ENCODE measurements at places on chromosomes 11 and 22. TPM values are rescaled to one million over a fixed set of nuclear protein-coding genes. Genes with fewer than 3 reads are reported as not detected.

GRCh38 chr11:66469441-66469840, 2.7 kb downstream of the PELI3 start:
- no peak for DNase-seq

DNA sequence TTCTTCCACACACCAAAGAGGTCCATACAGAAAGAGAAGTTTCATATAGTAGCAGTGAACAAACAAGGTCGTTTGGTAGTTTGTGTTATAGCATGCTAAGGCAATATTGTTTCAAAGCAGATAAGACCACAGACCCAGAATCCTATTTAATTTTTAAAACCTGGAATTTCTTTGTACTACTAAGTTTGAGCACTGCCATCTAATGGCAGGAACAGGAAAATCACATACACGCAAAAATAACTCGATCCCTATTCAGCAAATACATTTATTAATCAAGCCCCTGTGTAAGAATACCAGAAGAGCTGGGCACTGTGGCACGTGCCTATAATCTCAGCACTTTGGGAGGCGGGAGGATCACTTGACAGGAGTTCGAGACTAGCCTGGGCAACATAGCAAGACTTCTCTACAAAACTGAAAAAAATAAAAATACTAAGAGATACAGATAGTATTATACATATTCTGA, 2.9 kb upstream of the BTBD10 start:
- DNase-seq: no peak

DNA sequence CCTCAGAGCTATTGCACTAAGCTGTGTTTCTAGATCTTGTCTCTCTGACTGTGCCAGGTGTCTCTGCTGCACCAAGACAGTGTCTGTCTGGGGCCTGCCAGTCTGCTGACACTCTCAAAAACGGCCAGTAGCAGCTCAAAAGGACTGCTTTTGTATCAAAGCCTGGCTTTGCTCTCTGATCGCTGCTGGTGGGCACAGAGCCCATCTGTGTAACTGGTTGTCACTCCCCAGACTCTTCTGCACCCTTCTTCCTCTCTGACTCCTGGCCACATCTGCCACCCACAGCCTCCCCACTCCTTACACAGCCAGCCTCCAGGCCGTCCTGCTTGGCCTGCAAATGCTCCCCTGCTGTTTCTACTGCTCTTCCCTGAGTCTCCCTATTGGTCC, 26.5 kb downstream of the MED15 start:
- no peak for DNase-seq

GRCh38 chr11:73376803-73377629, 817 bp downstream of the RELT start:
- peak; percentile 87 for DNase-seq

- no peak for DNase-seq
Observed at GRCh38 chr11:64870176-64870892, 8.1 kb downstream of the EHD1 start.

MYO7A gene
- total RNA-seq: 0.23 TPM

ART5 gene
- total RNA-seq: not detected

ACTN3 gene
- 0.40 TPM for total RNA-seq

DNA sequence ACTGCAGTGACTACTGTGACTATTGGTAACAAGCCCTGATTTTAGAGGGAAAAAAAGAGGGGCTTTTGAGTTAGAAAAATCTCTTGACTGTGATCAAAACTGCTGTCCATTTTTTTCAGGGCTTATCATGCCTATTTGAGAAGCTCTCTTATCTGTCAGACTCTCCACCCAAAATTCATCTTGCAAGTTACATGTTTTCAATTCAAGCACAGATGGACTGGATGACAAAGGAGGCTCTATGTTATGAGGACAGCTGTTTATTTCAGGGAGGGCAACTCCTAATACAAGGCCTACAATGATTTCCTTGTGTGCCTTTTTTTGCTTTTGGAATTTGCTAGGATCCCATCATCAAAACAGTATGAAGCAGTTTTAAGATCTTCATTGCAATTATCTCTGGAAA, 35.2 kb upstream of the USP47 start:
- DNase-seq: no peak

- DNase-seq: no peak
Observed at GRCh38 chr22:36713436-36713835, 9.9 kb upstream of the CACNG2 start.

LARGE2 gene
- 0.64 TPM for total RNA-seq

- no peak for DNase-seq
Observed at GRCh38 chr11:64093233-64094039, 57.7 kb downstream of the FLRT1 start.

DNA sequence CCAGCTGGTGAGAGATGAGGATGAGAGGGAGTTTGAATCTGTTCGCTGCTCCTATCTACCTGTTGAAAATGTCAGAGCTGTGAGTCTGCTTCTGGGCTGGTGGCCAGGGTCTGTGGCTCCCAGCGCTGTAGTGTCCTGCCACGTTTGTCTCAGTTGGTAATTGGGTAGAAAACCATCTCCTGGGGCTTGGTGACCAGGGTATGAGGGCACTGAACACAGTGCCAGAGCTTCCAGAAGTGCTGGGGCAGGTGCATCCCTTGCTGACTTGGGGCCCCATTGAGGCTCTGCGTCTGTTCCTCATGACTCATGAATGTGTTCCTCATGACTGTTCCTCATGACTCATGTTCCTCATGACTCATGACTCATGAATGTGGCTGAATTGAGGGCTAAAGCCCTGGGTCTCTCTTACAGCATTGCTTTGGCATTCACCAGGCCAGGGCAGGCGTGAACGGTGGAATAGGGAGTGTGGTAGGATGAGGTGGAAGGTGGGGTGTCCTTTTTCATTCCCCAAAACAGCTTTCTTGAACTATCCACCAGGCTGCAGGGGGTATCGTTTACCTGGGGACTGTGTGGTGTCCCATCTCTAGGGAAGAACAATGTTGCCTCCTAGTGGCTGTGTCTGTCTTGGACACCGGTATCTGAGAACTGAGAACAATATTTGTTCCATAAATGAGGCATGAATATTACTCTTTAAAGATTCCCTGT, 139.5 kb downstream of the COMMD9 start:
- DNase-seq: peak; percentile 43

DNA sequence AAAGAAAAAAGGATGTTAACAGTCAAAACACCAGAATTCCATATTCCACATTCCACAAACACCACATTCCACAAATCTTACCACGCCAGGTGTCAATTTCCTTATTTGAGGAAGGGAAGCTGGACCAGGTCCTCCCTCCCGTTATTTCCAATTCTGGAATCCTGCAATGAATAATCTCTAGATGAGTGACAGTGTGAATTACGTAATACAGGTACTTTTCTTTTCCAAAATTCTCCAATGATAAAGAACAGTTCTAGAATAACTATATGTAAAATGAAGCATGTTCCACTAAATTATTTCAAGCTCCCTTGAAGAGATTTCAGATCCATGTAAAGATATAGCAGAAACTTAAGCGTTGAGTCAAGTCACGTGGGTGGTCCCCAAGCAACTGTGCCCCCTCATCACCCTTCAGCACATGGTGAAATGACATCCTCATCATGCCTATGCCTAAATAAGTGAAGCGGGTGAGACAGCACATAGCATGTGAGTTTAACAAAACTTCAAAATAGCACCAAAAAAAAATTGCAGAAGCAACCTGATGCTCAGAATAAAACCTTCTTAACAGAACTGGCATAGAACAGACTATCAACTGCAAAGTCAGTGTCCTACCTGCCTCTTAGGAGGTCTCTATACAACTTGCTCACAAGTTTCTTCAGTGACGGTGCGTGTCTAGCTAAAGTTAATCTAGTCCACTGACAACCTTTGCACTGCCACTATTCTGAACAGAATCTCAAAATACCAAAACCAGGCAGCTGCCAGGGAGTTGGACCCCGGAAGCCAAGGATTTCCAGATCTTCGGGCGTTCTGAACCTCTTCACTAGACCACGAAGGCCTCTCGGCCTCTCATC, 876 bp downstream of the NFRKB start:
- no peak for DNase-seq

DNA sequence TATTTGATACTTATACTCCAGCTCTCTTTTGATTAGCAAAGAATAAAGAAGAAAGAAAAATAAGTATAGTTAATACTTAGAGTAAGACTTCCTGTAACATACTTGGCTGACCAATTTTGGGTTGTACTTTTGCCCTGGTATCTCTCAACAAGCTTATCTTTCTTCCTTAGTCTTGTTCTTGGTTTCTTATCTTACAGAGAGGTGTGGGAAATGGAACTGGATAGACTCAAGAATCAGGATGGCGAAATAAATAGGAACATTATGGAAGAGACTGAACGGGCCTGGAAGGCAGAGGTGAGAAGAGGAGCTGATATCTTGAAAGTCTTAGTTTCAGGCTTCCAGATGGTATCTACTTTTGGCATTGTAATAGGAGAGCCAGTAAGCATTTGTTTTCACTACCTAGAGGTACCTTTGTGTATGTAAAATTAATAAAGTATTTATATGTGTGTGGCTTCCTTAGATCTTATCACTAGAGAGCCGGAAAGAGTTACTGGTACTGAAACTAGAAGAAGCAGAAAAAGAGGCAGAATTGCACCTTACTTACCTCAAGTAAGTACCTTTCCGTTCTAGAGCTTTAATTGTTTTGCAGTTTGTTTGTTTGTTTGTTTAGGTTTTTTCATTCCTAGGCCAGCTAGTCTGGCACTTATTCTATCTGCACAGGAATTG, 11.3 kb upstream of the BACE1-AS start:
- DNase-seq: no peak

- DNase-seq: no peak
Observed at GRCh38 chr11:128936606-128937251, 5.9 kb downstream of the TP53AIP1 start.

DNA sequence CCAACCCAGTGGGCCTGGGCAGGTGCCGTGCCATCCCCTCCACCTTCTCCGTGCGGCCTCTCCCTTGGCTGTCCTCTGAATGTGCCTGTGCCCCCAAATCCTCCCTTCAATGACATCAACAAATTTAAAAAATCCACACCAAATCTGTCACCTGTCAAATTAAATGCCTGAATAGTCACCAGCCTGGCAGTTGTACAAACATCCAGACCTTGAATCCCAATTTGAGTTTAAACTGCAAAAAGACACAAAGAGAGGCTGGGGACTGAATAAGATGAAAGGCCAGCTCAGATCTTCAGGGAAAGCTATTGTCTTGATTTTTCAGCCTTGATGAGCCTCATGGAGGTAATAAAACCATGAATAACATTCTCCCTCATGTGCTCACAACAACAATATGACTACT, 194.7 kb downstream of the KIRREL3 start:
- DNase-seq: no peak

GRCh38 chr11:46020084-46020599, 97.7 kb downstream of the LARGE2 start:
- DNase-seq: no peak

SMC1B gene
- 2.4 TPM for total RNA-seq

- DNase-seq: no peak
Observed at GRCh38 chr22:17851759-17852158, 77.5 kb upstream of the BID start.

MYO18B gene
- total RNA-seq: 3.6 TPM

GRCh38 chr11:45157247-45158209, 11.1 kb downstream of the PRDM11 start:
- DNase-seq: no peak

DNA sequence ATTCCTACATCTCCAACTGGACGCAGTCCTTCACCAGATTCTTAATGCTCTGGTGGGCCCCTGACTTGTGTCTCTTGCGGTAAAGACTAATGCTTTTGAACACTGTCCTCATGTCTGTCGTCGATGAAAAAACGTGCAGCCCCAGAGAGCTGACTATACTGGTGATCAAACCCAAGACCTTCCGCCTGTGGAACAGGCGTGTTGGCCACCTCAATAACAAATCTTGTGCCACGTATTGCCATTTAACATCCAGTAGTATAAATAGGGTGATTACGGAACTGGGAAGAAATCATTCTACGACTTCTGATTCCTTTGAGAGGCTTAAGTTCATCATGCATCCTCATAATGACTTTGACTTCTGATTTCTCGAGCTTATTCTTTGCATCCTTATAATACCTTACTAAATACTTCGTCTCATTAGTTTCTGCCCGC, 45.6 kb downstream of the OR4D9 start:
- DNase-seq: peak; percentile 60

DNA sequence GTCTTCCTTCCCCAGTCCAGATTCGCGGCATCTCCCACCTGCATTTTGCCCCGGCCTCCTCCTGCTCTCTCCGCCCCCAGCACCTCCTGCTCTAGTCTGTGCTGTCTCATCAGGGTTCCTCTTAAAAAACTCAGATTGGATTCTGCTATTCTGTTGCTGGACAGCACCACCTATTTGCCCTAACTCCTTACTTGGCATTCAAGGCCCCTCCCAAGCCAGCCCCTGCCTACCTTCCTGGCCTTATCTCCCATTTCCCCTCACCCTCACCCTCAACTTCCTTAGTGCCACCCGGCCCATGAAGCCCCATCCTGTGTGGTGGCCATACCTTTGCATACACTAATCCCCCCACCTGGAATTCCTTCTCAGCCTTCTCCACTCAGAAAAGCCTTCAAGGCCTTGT, 59.9 kb upstream of the PRDM11 start:
- DNase-seq: no peak

DNA sequence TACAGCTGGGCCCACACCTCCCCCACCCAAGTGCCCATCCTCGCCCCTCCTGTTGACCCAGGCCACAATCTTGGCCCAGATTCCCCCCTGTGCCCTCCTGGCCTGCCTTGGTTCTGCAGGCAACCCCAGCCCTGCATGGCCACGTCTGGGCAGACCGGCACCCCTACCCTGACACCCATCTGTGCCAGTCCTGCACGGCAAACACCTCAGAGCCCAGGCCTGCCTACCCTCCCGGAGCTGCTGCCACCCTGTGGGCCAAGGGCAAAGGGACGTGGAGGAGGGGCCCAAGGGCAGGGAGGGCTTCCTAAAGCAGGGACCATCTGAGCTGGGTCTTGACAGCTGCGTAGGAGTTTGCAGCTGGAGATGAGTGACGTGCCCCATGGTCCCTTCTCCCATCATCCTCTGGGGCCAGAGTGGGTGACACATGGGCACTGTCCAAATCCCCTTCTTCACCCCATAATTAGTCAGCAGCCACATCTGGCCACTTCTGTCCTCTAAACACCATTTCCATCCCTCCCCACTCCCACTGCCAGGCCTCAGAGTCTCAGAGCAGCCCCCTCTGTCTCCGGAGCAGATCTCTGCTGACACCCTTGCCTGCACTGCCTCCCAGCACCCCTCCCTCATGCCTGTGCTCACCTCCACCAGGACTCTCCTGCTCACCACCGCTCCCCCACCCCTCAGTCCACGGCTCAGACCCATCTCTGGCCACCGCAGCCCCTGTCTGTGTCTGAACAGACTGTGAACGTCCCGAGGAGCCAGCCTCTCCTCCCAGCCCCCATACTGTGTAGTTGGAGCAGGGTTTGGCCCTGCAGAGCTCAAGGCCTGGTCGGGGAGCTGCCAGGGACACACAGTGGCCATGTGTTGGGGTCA, 35.6 kb upstream of the PPARA start:
- no peak for DNase-seq

GRCh38 chr22:50728523-50728931, 9.5 kb upstream of the ACR start:
- DNase-seq: no peak

Measured in activated CD8-positive, alpha-beta memory T cell treated with anti-CD3 and anti-CD28 coated beads, Interleukin-2, amount 10 ng/mL, durations not matched to agents 7 days and 5 days (primary cell).